Lung microvascular endothelial cell (primary cell): ENCODE measurements at places on chromosomes 13 and 19. TPM values are rescaled to one million over a fixed set of nuclear protein-coding genes. Genes with fewer than 3 reads are reported as not detected.

The TMEM221 gene
- not detected in 2 replicates for total RNA-seq

The ICAM4 gene
- 0.22 TPM in 1 of 2 replicates, not detected in the other for total RNA-seq

The OR1M1 gene
- total RNA-seq, result not detected in 2 replicates

The IGLON5 gene
- not detected in 2 replicates for total RNA-seq

The ISYNA1 gene
- total RNA-seq, result 26.0 and 33.6 TPM in 2 replicates

The KCNN1 gene
- under 0.01 and 0.22 TPM in 2 replicates for total RNA-seq

The OR7C1 gene
- total RNA-seq, result not detected in 2 replicates

The KRTDAP gene
- total RNA-seq, result not detected in 2 replicates
